GM23248 (cell line): ENCODE measurements at places on chromosomes 11 and 22.

- H3K27ac ChIP-seq, result no peak overlapping the region
- H3K36me3 ChIP-seq, result no peaks in the 10 kb centered on the region
- H3K27me3 ChIP-seq, result 0 out of 2 replicates have a peak, but pooled peaks cover 9% of the 10 kb centered on the region
- DNase-seq, result peak; percentile 23
- H3K4me3 ChIP-seq, result no peak overlapping the region
- peaks cover 12% of the 10 kb centered on the region for H3K4me1 ChIP-seq
These were observed 2.2 kb downstream of the DTX4 start for GRCh38 chr11:59173964-59174663.

DNA sequence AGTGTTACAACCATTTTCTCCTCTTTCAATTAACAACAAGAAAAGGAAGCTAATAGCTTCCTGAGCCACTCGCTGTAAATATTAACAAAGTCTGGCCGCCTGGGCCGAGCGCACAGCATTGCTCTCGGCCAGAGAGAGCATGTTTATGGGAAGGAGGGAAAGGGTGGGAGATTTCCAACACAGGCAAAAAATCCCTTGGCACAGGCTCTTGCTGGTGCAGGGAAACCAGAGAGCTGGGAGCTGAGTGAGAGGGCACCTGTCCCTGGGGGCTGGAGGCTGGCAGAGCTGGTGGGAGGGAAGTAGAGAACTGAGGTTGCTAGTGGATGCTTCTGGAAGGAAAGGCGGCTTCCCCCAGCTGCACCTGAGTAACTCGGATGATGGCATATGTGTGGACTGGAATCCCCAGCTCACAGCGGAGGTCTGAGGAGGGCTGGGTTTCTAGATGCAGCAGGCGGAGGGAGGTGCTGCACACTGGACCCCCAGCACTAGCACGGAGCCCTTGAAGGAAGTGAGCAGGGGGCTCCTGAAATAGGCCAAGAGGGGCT, 59.6 kb downstream of the FLRT1 start:
- no peaks in the 10 kb centered on the region for H3K27me3 ChIP-seq
- H3K4me1 ChIP-seq, result peaks cover 6% of the 10 kb centered on the region; the same call in 1 of the 2 replicates
- no peak overlapping the region for H3K27ac ChIP-seq
- no peak for DNase-seq

DNA sequence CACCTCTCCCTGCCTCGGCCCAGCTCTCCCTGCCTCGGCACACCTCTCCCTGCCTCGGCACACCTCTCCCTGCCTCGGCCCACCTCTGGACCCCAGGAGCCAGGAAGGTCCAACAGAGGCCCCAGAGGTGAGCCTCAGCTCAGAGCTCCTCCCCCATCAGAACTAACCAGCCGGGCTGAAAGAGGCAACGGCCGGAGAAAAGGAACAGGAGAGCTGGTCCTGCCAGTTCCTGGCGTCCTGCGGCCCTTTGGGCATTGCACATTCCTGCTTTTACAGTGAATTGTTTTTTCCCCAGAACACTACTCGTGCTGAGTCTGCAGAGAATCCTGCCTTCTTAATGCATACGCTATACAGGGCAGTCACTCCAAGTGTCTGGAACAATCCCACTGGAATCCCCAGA, 45.8 kb downstream of the LMO1 start:
- no peak overlapping the region for H3K27ac ChIP-seq
- H3K4me3 ChIP-seq, result no peak overlapping the region
- no peaks in the 10 kb centered on the region for H3K36me3 ChIP-seq
- H3K4me1 ChIP-seq, result no peaks in the 10 kb centered on the region
- H3K27me3 ChIP-seq, result peaks cover 20% of the 10 kb centered on the region; the same call in 1 of the 2 replicates
- DNase-seq, result no peak

DNA sequence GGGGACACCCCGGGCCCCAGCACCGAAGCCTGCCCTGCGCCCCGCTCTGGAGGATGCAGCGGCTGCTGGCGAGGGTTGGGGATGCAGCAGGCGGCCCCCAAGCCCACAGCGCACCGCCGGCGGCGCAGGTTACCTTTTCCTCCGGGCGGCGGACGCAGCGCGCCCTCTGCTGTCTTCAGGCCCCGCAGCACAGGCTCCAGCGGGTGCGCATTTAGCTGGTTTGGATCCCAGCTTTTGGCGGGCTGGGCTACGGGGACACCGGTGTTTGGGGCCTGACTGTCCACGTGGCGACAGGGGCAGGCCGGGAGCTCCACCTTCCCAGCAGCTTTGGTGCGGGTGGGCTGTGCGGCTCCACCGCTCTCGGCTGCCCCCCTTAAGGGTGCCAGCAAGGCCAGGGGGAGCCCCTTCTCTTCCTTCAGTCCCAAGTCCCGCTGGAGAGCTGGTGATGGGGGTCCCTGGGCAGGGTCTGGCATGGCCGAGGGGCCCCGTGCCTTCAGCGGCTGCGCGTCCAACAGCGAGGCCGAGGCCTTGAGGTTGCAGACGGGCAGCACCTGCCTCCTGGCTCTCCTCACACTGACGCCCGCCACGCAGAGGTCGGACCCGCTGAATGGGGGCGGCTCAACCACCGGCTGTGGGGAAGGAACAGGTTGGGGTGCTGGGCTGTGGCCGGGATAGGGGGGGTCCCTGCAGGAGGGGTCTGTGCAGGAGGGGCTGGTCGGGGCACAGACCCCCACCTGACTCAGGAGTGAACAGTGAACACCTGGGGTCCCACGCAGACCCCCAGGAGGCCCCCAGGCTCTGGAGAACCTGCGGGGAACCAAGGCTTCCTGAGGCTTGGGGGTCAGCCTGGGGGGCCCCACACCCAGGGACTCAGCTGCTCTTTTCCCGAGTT, 18.0 kb upstream of the IL17REL start:
- no peaks in the 10 kb centered on the region for H3K4me1 ChIP-seq
- H3K27me3 ChIP-seq, result peaks cover 5% of the 10 kb centered on the region
- H3K27ac ChIP-seq, result no peak overlapping the region
- H3K4me3 ChIP-seq, result no peak overlapping the region

GRCh38 chr11:57380975-57381374, at the start of gene PRG3:
PRG3 (minus strand) TSS chr11:57381150; CDS start chr11:57380708, 442 bp downstream.
- no peak within 1 kb of the TSS for H3K27ac ChIP-seq
- no peak within 1 kb of the TSS for H3K4me3 ChIP-seq
- H3K36me3 ChIP-seq, result no peaks in the 10 kb centered on the region
- no peak for DNase-seq

- H3K4me1 ChIP-seq, result no peaks in the 10 kb centered on the region
- no peaks in the 10 kb centered on the region for H3K36me3 ChIP-seq
- no peak overlapping the region for H3K4me3 ChIP-seq
- no peak for DNase-seq
- H3K27me3 ChIP-seq, result no peaks in the 10 kb centered on the region
These were observed 540.3 kb upstream of the LUZP2 start for GRCh38 chr11:23956586-23956985.

DNA sequence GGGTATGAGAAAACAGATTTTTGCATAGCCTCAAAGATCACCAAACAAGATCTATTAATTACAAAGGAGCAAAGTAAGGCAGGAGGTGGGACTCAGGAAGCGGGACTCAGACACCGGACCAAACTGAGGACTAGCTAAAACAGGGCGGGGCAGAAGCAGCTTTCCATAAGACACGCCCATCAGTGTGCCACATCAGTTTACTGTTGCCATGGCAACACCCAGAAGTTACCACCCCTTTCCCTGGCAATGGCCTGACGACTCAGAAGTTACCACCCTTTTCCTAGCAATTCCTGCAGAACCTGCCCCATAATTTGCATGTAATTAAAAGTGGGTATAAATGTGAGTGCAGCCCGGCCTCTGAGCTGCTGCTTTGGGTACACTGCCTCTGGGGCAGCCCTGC, 173.9 kb downstream of the SHANK2 start:
- H3K27ac ChIP-seq, result no peak overlapping the region
- H3K4me3 ChIP-seq, result no peak overlapping the region
- H3K27me3 ChIP-seq, result no peaks in the 10 kb centered on the region
- no peaks in the 10 kb centered on the region for H3K36me3 ChIP-seq
- no peaks in the 10 kb centered on the region for H3K4me1 ChIP-seq

DNA sequence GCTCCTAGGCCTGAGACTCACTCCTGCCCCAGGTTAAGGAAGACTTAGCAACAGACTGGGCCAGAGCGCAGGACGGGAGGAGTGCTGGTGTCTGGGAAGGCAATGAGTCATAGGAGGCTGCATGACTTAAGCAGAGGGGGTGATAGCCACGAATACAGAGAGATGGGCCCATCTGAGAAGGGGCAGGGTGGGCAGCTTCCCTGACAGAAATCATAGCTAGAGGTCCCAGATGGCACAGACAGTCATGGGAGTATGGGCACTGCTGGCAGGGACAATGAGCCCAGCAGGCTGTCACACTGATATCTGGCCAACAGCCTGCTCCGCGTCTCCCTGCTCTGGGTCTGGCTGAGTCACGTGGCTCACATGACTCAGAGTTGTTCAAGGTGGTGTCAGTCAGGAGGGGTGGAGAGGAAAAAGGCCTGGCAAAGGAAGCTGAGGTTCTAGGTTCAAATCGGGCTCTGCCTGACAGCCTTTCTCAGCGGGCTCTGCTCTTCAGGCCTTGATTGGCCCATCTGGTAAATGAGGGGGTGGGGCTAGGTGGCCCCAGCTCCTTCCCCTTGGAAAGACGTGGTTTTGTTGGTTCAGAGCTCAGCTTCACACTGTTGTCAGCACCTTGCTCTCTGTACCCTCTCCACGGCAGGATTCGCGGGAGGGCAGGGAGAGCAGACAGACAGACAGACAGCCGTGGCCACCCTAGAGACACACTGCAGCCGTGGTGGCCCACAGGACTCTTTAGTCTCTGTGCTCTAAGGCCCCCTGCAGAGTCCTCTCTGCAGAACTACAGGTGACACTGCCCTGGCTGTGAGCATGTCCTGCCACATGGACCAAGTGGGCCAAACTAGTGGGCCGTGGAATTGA, 47.8 kb downstream of the DBX1 start:
- peaks cover 32% of the 10 kb centered on the region for H3K4me1 ChIP-seq
- H3K27me3 ChIP-seq, result no peaks in the 10 kb centered on the region
- DNase-seq, result peak; percentile 98
- H3K27ac ChIP-seq, result peak overlapping the region; percentile 96

- H3K27ac ChIP-seq, result no peak overlapping the region
- no peaks in the 10 kb centered on the region for H3K27me3 ChIP-seq
- no peak overlapping the region for H3K4me3 ChIP-seq
- no peaks in the 10 kb centered on the region for H3K4me1 ChIP-seq
These were observed 47.7 kb downstream of the LRFN4 start for GRCh38 chr11:66904561-66904960.

- peaks cover 13% of the 10 kb centered on the region for H3K4me1 ChIP-seq
- no peaks in the 10 kb centered on the region for H3K36me3 ChIP-seq
- H3K27me3 ChIP-seq, result no peaks in the 10 kb centered on the region
- no peak for DNase-seq
- no peak overlapping the region for H3K27ac ChIP-seq
- H3K4me3 ChIP-seq, result no peak overlapping the region
These were observed 62.7 kb upstream of the LINC01488 start for GRCh38 chr11:69418576-69419296.

GRCh38 chr11:76670485-76671236, at the start of gene LRRC32:
LRRC32 (minus strand) TSS chr11:76670747; CDS start chr11:76665954, 4,793 bp downstream.
- H3K4me3 ChIP-seq, result peak within 1 kb of the TSS; percentile 72
- H3K27ac ChIP-seq, result no peak within 1 kb of the TSS
- H3K36me3 ChIP-seq, result no peaks in the 10 kb centered on the region
- no peaks in the 10 kb centered on the region for H3K27me3 ChIP-seq
- H3K4me1 ChIP-seq, result peaks cover 8% of the 10 kb centered on the region; the same call in 1 of the 2 replicates

DNA sequence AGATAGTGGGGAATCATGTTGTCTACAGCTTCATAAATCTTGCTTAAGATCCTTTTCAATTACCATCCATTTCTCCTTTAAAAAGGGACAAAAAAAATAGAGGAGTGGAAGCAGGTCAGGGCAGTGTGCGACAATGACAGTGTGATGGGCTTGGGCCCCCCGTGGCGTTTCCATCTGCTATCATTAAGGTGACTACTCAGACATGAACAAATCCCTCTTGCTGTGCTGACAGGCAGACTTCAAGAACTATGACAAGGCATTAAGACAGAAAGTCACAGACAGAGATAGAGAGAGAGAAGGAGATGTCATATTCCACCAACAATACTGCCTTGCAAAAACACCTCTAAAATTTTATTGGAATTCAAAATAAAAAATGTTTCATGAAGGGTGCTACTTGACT, 263.2 kb downstream of the DCDC1 start:
- no peak for DNase-seq
- no peaks in the 10 kb centered on the region for H3K27me3 ChIP-seq
- H3K4me1 ChIP-seq, result no peaks in the 10 kb centered on the region
- no peaks in the 10 kb centered on the region for H3K36me3 ChIP-seq
- no peak overlapping the region for H3K4me3 ChIP-seq

GRCh38 chr11:44120169-44120568, 24.7 kb downstream of the EXT2 start:
- H3K27ac ChIP-seq, result no peak overlapping the region
- no peaks in the 10 kb centered on the region for H3K4me1 ChIP-seq
- H3K36me3 ChIP-seq, result peaks cover 27% of the 10 kb centered on the region
- peak; percentile 25 for DNase-seq

GRCh38 chr11:93099806-93100205, 98.0 kb downstream of the SLC36A4 start:
- DNase-seq, result peak; percentile 83
- H3K36me3 ChIP-seq, result no peaks in the 10 kb centered on the region
- H3K27me3 ChIP-seq, result no peaks in the 10 kb centered on the region

GRCh38 chr11:108121274-108122155, at the start of gene ACAT1:
ACAT1 (plus strand) TSS chr11:108121567; CDS start chr11:108121607, 40 bp downstream.
- H3K27ac ChIP-seq, result peak within 1 kb of the TSS; percentile 78
- peak; percentile 92 for DNase-seq
- H3K27me3 ChIP-seq, result no peaks in the 10 kb centered on the region
- H3K4me1 ChIP-seq, result peaks cover 11% of the 10 kb centered on the region

GRCh38 chr11:109667719-109668118, 245.7 kb downstream of the C11orf87 start:
- DNase-seq, result no peak
- H3K27me3 ChIP-seq, result peaks cover 16% of the 10 kb centered on the region
- 0 out of 2 replicates have a peak, but pooled peaks cover 4% of the 10 kb centered on the region for H3K4me1 ChIP-seq
- H3K27ac ChIP-seq, result no peak overlapping the region
